ENCODE measurements at places on chromosomes 16 and 17. TPM values are rescaled to one million over a fixed set of nuclear protein-coding genes. Genes with fewer than 3 reads are reported as not detected.

STX1B gene
- under 0.01 TPM for total RNA-seq

GSG1L gene
- total RNA-seq = not detected

PRSS8 gene
- total RNA-seq = not detected

IFT20 gene
- total RNA-seq = 56.7 TPM

LGALS9 gene
- total RNA-seq = 6.9 TPM

STH gene
- total RNA-seq = not detected

HOXB4 gene
- total RNA-seq = 6.0 TPM

MFSD6L gene
- total RNA-seq = not detected

PRSS36 gene
- 0.09 TPM for total RNA-seq

All from endothelial cell of coronary artery (primary cell).